ENCODE measurements at places on chromosomes 2 and 18. TPM values are rescaled to one million over a fixed set of nuclear protein-coding genes. Genes with fewer than 3 reads are reported as not detected.

LHCGR gene
- not detected for total RNA-seq

QPCT gene
- total RNA-seq: 19.4 TPM

PCGF1 gene
- total RNA-seq: 33.8 TPM

COPS8 gene
- 193 TPM for total RNA-seq

All from A549 treated with ZK216348 at 1 μM for 4 hours (cell line).